ENCODE measurements at places on chromosomes 16 and 17. TPM values are rescaled to one million over a fixed set of nuclear protein-coding genes. Genes with fewer than 3 reads are reported as not detected.

DNA sequence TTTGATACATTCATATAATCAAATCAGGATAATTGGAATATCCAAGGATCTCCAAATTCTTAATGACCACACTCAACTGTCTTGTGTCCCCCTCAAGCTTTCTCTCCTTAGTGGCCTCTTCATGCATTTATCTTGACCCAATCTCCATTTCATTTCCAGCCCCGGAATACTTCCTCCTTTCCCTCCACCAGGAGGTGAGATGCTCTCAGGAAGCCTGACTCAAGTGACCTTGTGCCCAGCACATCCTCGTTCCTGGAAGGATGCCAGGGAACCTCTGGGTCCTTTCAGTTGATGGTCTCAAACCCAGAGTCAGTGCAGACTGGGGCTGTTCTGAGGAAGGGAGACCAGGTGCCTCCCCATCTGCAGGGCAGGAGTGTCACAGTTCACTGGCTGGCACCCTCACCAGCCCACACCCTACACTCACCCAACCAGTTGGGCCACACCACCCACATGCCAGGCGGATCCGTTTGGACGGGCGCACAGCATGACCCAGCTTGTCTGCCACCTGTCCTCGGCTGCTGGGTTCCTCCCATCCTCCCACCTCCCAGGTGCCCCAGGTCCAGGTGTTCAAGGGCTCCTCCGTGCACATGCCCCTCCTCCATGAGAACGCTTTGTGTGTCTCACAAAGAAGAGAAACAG lies 14.0 kb upstream of the EMP2 start:
- no peaks in the 10 kb centered on the region for H3K4me1 ChIP-seq
- H3K36me3 ChIP-seq, result no peaks in the 10 kb centered on the region
- DNase-seq, result no peak

DNA sequence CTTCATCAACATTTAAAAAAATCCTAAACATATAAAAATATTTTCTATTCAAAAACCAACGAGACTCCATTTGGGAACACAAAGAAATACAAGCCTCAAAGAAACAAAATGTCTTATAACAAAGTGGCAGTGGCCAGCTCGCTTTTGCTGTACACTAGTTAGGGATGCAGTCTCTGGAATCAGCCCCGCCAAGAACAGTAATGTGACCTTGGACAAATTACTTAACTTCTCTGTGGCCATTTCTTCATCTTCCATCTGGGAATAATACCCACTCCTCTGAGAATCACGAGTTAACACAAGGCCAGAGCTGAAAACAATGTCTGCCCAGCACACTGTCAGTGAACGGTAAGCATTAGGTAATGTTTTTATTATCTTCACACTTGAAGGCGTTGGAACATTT lies 5.6 kb downstream of the STAT5B start:
- no peak overlapping the region for H3K27ac ChIP-seq
- no peak for DNase-seq
- H3K4me3 ChIP-seq, result no peak overlapping the region
- peaks cover 3% of the 10 kb centered on the region for H3K4me1 ChIP-seq
- H3K27me3 ChIP-seq, result no peaks in the 10 kb centered on the region

GRCh38 chr17:77528516-77529327 lies 388.0 kb downstream of the SEC14L1 start:
- peaks cover 22% of the 10 kb centered on the region for H3K27me3 ChIP-seq
- peak overlapping the region; percentile 44 for H3K4me3 ChIP-seq
- no peaks in the 10 kb centered on the region for H3K36me3 ChIP-seq
- peaks cover 7% of the 10 kb centered on the region for H3K4me1 ChIP-seq
- DNase-seq, result no peak

- no peak overlapping the region for H3K4me3 ChIP-seq
- H3K27ac ChIP-seq, result no peak overlapping the region
- DNase-seq, result no peak
- no peaks in the 10 kb centered on the region for H3K36me3 ChIP-seq
- H3K4me1 ChIP-seq, result no peaks in the 10 kb centered on the region
Measured at GRCh38 chr16:31331141-31331764, 23.7 kb upstream of the ITGAX start.

GRCh38 chr16:1327619-1327947 lies 5.9 kb upstream of the BAIAP3 start:
- no peak for DNase-seq
- H3K4me3 ChIP-seq, result no peak overlapping the region
- peaks cover 30% of the 10 kb centered on the region for H3K36me3 ChIP-seq
- H3K4me1 ChIP-seq, result peaks cover 15% of the 10 kb centered on the region
- peaks cover 2% of the 10 kb centered on the region for H3K27me3 ChIP-seq
- H3K27ac ChIP-seq, result no peak overlapping the region

DNA sequence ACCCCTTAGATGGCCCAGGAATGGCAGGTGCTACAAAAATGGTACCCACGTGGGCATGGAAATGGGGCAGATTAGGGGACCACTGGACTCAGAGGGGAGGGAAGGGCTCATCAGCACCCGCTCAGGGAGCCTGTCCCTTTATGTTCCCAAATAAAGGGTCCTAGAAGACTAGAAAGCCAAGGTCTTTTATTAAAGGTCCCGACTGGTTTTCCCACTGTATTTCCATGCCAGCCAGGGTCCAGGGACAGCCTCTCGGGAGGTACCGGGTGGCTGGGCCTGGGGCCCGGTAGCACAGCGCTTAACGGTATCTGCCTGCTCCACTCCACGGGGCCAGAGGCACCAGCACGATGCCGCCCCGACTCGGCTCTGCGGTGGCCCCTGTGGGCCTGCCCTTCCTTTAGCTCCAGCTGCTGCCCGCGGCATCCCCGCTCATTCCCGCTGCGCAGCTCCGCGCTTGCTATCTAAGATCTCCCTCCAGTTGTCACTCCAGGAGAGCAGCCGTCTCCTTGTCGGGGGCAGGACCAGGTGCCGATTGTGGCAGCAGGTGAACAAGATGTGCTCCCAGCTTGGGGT lies 1.4 kb downstream of the NT5C start:
- no peak for DNase-seq
- H3K27me3 ChIP-seq, result no peaks in the 10 kb centered on the region
- H3K27ac ChIP-seq, result peak overlapping the region; percentile 82

LDHD gene
- 135 TPM for total RNA-seq

TBC1D3K gene
- total RNA-seq, result not detected

- H3K27ac ChIP-seq, result no peak overlapping the region
- H3K4me1 ChIP-seq, result peaks cover 16% of the 10 kb centered on the region
- no peak overlapping the region for H3K4me3 ChIP-seq
- H3K36me3 ChIP-seq, result no peaks in the 10 kb centered on the region
- no peak for DNase-seq
Measured at GRCh38 chr16:11597235-11598095, 10.7 kb upstream of the LITAF start.

NOG gene
- 0.16 TPM for total RNA-seq

SCN4A gene
- 0.87 TPM for total RNA-seq

DNA sequence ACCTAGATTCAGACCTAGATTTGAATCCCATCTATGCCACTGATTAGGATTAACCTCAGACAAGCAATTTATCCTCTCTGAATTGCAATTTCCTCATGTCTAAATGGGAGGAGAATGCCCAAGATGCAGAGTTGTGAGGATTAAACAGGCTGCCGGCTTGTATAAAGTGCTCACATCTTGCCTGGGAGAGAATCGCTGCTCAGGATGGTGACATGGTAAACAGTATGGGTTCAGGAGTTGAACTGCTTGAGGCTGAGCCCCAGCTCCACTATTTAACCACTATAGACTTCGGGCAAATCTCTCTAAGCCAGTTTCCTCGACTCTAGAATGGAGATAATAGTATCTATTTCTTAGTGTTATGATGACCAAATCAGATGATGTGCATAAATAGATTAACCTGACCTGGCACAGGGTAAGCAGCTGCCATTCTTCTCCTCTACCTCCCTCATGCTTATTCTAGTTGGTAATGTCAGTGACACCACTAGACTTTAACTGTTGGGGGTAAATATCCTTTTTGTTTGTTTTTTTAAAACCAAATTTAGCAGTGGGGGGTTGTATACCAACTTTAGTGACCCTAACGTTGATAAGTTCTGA lies 732 bp upstream of the RPL27 start:
- H3K36me3 ChIP-seq, result peaks cover 59% of the 10 kb centered on the region
- peak overlapping the region; percentile 96 for H3K27ac ChIP-seq
- H3K4me3 ChIP-seq, result peak overlapping the region; percentile 83
- H3K27me3 ChIP-seq, result no peaks in the 10 kb centered on the region

- H3K4me3 ChIP-seq, result no peak overlapping the region
- DNase-seq, result no peak
- H3K27me3 ChIP-seq, result peaks cover 16% of the 10 kb centered on the region
- H3K36me3 ChIP-seq, result no peaks in the 10 kb centered on the region
- no peak overlapping the region for H3K27ac ChIP-seq
Measured at GRCh38 chr17:55988861-55989260, 164.4 kb upstream of the ANKFN1 start.

All from heart right ventricle (tissue), 16 donors.